ENCODE measurements at places on chromosomes 7 and 10. TPM values are rescaled to one million over a fixed set of nuclear protein-coding genes. Genes with fewer than 3 reads are reported as not detected.
A peak's percentile ranks its signal among the peaks of the same experiment; 100 is the strongest.

Gene TNKS2
- total RNA-seq = 39.0 TPM

- no peak for DNase-seq
These were observed 45.8 kb downstream of the SUFU start for GRCh38 chr10:102549549-102549948.

GRCh38 chr10:103278862-103279298 is 1.9 kb downstream of the INA start:
- no peak for DNase-seq

DNA sequence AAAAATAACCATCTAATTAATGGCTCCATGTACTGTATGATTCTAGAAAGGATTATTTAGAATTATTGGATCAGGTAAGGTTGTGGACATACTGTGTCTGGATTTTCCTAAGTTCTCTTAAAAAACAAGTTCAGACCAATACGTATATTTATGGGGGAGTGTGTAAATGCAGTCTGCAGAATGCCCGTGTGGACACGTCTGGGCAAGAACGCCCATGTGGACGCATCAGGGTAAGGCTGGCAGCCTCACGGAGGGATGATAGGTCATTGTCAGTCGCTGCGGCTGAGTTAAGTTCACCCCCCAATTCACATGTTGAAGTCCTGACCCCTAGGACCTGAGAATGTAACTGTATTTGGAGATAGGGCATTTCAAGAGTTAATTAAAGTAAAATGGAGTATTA is 160.0 kb upstream of the SHH start:
- no peak for DNase-seq

DNA sequence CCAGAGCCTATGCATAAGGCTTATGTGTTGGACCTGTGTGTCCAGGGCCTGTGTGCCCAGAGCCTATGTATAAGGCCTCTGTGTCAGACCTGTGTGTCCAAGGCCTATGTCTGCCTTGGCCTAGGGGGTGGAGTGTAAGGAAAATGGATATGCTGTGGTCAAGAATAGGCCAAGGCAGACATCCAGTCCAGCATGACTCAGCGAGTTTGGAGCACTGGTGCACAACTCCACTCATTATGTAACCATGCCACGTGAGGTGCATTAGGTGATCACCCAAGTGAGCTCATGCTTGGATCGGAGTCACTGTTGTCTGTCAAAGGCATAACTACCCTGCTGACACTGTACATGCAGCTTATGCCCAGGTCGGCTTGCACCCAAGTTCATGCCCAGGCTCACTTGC is 238.9 kb downstream of the CACNA2D1 start:
- no peak for DNase-seq

- DNase-seq = no peak
These were observed 43.8 kb downstream of the EXOC6 start for GRCh38 chr10:92891885-92892690.

Gene IGFBP3
- total RNA-seq = 120 TPM

GRCh38 chr10:103069453-103070331 is 123.4 kb downstream of the NT5C2 start:
- no peak for DNase-seq

- no peak for DNase-seq
These were observed 398.3 kb upstream of the NPVF start for GRCh38 chr7:25626451-25627131.

DNA sequence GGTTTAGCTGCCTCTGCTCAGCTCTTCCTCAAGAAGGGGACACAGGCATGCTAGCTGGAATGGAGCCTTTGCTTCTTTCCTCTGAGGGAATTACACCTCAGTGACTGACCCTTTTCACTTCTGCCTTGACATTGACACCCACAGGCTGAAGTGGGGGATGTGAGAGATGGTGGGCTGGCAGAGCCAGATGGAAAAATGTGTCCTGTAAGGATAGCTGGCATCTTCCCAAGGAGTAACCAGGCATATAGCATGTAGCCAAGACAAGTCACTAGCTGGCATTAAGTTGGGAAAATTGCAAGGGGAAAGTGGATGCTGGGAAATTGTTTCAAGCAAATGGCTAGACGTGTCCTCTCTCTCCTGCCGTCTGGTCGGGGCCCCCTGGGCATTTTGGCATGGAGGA is 19.9 kb downstream of the STMP1 start:
- DNase-seq = no peak

GRCh38 chr7:57308631-57309408 is 141.2 kb upstream of the ZNF716 start:
- DNase-seq = no peak

Gene SAMD8
- total RNA-seq = 24.2 TPM

GRCh38 chr10:101535949-101536348 is 52.1 kb downstream of the POLL start:
- DNase-seq = no peak

Gene PNLIPRP3
- total RNA-seq = 47.5 TPM

GRCh38 chr10:6091630-6092029 is 2.8 kb downstream of the RBM17 start:
- no peak for DNase-seq

GRCh38 chr10:13643016-13643415 is 56.3 kb downstream of the PRPF18 start:
- no peak for DNase-seq

Gene NUP42
- 38.9 TPM for total RNA-seq

DNA sequence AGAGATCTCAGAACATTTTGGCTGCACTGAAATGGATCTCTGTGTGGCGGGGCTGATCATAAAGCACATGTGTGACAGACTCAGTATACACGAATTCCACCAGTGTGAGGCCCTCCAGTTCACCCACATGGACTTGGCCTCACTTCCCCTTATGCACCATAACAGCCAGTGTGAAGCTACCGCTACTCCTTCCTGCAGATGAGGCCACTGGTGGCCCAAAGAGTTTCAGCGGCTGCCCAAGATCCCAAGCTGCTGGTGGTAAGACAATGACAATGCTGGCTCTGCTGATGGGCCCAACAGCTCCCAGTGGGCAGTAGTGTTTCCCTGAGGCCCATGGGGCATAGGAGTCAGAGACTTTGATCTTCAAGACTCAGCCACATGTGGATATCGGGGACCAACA is 21.0 kb upstream of the C10orf71 start:
- DNase-seq = no peak

DNA sequence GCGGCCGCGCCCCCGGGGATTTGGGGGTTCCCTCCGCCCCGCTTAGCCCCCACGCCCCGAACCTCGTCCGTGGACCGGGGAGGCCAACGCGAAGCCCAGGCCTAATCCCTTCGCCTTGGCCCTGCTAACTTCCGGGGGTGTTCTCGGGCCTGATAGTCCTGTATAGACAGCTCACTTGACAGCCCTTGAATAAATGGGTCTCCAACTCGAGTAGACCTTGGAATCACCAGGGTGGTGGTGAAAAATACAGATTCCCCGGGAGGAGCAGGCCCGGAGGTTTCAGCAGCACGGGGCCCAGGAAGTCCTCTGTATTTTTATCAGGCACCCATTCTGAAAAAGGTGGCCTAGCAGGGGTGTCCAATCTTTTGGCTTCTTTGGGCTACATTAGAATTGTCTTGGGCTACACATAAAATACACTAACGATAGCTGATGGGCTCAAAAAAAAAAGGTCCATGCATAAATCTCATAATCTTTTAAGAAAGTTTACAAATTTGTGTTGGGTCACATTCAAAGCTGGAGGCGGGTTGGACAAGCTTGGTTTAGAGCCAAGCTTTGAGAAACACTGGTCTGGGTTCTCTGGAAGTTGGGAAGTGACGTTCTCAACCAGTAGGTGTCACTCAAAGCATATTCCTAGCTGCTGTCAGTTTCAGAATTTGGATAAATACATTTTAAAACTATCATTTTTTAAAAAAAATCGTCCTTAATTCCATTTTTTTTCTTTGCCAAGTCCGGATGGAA is 221.7 kb downstream of the PHTF2 start:
- DNase-seq = no peak

DNA sequence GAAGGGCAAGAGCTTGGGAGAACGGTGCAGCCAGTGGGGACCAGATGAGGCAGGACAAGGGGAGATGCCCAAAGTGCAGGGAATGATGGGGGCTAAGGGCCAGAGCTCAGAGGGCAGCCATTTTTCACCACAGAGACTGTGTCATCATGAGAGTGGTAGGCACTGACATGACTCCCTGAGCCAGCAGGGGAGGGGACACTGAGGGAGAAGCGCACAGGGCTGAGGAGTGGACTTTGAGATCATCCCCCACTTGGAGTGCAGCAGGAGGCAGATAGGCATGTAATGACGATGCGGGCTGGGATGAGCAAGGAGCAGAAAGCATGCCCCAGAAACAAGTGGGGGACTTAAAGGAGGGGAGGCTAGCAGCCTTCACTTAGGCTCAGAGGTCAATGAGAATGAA is 5.2 kb upstream of the SMKR1 start:
- no peak for DNase-seq

GRCh38 chr7:2019711-2020511 is 212.8 kb downstream of the MAD1L1 start:
- peak; percentile 84 for DNase-seq

DNA sequence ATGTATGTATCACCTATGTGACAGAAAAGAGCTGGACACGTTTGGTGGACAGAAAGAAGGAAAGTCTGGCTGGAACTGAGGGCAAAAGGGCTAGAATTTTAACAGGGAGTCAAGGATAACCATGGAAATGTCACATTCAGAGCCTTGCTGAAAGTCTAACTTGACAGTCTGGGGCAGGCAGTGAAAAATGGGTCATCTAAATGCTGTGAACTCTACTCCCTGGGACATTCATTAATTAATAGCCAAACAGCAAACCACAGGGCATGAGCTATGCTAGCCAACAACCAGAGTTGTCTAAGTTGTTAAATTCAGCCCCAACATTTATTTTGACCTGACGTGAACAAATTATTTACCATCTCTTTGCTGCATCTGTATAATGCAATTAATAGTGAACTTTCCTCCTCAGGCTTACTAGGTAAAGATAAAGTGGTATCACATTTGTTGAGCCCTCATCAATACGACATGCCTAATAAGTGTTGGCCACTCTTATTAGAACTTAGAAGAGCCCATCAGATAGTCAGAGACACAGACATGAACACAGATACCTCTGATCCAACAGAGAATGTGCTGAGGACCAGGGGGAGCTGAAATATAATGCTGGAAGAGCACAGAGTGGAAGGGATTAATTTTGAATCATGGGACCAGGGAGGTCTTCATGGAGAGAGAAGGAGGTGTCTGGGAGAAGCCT is 109.9 kb downstream of the SORCS1 start:
- no peak for DNase-seq

Gene CPEB3
- total RNA-seq = 11.2 TPM

Gene SLC13A4
- 0.15 TPM for total RNA-seq

DNA sequence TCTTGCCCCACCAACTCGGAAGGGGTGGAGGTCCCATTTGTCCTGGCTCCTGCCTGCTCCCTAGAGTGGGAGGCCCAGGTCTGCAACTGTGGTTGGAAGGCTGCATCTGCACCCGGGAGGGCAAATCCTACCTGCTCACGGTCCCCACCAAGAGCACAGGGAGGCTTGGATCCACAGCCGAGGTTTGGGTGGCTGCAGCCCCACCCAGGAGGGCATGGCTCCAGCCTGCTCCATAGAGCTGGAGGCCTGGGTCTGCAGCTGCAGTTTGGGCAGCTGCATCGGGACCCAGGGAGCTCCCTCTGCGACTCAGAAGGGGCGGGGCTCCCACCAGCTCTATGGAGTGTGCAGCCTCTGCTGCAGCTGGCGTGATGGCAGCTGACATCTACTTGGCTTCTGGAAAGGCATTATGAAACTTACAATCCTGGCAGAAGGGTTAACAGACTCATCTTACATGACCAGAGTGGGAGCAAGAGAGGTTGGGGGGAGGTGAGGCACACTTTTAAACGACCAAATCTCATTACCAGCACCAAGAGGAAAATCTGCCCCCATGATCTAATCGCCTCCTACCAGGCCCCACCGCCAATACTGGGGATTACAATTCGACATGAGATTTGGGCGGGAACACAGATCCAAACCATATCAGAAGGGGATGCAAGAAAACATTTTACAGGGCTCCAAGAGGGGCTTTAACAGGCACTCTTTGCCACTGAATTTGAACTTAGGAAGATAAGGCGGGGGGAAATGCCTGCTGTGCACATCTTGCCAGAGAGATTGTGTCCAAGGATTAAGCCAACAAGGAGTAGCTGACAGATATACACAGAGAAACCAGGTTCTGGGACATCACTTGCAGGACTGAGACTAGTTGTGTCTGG is 8.2 kb upstream of the BLVRA start:
- no peak for DNase-seq

Gene MYH16
- total RNA-seq = not detected

Gene NCF1
- total RNA-seq = not detected

DNA sequence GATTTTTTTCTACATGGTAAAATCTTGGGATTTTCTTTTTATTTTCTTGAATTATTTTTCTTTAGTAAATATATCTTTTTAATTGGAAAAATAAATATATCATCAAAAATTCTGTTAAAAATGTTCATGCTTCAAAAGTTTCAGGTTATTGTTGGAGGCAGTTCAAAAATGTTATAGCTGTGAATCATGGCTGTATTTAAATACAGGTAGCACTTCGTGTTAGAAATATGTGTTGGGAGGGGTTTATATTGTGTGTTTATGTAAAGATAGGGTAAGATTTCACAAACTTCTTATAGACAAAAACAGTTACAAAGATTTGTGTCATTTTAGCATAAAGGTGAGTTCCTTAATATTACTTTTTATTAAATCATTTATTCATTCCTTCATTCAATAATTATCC is 60.4 kb downstream of the HDAC9 start:
- no peak for DNase-seq

GRCh38 chr7:17370901-17371585 is 72.6 kb downstream of the AHR start:
- no peak for DNase-seq

GRCh38 chr7:477626-478220 is 41.9 kb downstream of the PDGFA start:
- DNase-seq = no peak

DNA sequence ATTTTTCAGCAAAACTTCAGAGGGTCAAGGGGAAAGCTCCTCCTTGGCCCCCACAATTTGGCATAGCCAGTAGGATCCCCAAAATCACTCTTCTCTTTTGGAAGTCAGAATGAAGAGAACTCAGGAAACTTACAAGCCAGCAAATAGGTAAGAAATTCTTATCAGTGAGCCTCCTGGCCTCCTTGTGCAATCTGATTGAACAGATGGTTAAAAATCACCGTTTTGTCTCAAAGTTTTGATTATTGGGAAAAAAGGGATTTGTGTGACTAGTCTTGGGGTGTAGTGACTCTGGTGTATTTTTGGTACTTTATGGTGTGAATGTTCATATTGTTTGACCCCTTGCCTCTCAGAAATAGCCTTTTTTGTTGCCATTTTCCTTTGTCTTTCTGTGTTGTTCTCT is 56.2 kb downstream of the HTR7 start:
- no peak for DNase-seq

- peak; percentile 50 for DNase-seq
These were observed 2.4 kb downstream of the SH2B2 start for GRCh38 chr7:102289057-102289456.

- peak; percentile 97 for DNase-seq
These were observed 36.4 kb upstream of the PURB start for GRCh38 chr7:44921607-44922350.

Gene OPN4
- total RNA-seq = not detected

Gene CFAP70
- 5.7 TPM for total RNA-seq

Gene LRRD1
- total RNA-seq = not detected

Data from suprapubic skin (tissue), 4 donors.